ENCODE measurements at places on chromosomes 5 and 9.

DNA sequence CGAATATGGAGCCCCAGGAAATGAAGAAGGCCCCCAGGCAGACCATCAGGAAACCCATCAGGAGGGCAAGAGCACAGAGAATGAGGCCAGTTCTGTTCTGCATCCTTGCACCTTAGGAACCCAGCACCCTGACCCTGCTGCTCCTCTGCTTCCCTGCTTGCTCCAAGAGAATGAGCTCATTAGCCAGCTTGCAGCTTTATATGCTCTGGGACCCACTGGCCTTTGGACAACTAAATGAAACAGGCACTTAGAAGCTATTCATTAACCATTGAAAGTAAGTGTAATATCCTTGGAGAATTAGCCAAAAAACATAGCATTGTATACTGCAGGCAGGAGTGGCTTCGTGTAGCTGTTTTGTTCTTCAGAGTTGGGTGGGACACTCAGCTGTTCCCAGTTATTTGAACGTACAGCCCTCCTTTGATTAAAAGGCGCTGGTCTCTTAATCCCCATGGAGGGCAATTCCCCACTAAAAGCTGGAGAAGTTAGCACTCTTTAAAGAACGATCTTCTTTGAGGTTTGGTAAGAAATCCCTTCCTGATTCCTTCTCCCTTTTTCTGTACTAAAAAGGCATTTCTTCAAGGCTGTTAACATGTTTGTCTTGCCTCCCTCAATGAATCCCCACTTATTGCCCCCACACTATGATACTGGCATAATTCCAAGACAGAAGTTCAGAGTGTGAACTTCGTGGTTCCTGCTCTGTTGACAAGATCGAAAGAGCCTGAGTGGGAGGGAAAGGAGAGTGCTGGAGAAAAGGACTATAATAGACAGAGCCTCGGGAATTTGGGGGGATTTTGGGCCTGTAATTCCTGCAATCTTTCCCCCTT, at the start of gene TMEM252:
Gene TMEM252 (minus strand): TSS at position 172 of the 824 bp plus-strand sequence. CDS start 69 bp downstream, at position 103.
- DNase-seq: no peak

DNA sequence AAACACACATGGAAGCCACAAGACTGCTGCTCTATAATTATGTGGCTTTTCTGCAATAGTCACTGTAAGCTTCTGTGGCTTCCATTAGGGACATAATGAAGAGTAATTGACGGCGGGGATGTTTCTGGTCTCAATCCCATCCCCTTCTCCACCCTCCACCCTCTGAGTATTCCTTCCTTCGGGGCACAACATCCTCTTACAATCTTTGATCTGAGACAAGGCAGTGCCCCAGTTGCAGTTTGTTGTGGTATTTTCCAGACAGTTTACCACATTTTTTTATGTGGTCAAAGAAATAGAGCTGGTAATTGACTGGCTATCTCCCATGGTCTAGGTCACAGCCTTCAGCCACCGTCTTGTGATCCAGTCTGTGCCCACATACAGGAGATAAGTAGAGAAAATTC, 277.7 kb downstream of the NR2F1-AS1 start:
- no peak for DNase-seq

DNA sequence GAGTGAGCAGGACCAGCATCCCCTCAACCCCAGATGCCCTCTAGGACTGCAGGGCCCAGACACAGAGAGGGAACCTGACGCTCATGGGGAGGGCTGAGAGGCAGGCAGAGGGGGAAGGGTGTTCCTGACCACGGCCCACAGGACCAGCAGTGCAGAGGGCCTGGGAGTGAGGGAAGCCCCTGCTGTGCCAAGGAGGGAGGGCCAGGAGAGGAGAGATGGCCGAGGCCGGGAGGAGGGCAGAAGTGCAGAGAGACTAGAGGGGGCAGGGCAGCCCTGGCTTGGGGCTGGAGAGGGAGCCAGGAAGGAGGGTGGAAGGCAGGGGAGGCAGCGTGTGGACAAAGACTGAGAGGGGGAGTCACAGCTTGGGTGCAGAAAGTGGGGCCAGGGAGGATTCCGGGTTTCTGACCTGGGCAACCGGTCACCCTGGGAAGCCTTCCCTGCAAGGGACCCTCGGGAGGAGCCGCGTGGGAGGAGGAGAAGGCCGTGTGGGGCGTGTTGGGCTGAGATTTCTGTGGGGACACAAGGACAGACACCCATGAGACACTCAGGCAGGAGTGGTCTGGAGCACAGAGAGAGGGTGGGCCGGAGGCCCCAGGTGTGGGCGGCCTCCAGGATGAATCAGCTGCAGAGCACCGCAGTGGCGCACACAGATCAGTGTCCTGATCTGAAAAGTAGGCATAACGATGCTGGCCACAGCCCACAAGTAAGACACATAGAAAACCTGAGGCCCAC, 117.5 kb downstream of the ADAMTS2 start:
- DNase-seq: no peak

- no peak for DNase-seq
These were observed 7.6 kb upstream of the PRRC2B start for GRCh38 chr9:131386281-131386680.

- DNase-seq: no peak
These were observed 16.6 kb upstream of the STOM start for GRCh38 chr9:121386442-121387175.

- DNase-seq: no peak
These were observed 27.1 kb downstream of the GSN start for GRCh38 chr9:121294866-121295661.

DNA sequence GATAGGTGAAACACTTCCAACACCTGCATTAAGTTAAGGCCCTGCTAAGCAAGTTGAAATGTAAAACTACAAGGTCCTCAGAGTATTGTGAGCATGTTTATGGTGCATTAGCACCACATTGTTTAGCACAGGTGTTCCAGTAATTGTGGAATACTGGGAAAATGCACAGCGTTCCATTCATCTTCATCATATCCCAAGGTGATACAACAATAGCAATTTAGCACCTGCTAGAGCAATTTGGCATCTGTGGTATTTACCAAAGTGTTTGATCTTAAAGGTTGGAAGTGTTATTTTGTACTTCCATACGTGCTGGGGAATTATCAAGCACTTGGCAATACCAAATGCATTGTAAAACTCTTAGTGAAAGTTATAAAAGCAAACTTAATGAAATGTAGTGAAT, 266.8 kb downstream of the CYLC2 start:
- no peak for DNase-seq

- DNase-seq: no peak
These were observed 60.0 kb upstream of the IRX1 start for GRCh38 chr5:3535414-3536211.

DNA sequence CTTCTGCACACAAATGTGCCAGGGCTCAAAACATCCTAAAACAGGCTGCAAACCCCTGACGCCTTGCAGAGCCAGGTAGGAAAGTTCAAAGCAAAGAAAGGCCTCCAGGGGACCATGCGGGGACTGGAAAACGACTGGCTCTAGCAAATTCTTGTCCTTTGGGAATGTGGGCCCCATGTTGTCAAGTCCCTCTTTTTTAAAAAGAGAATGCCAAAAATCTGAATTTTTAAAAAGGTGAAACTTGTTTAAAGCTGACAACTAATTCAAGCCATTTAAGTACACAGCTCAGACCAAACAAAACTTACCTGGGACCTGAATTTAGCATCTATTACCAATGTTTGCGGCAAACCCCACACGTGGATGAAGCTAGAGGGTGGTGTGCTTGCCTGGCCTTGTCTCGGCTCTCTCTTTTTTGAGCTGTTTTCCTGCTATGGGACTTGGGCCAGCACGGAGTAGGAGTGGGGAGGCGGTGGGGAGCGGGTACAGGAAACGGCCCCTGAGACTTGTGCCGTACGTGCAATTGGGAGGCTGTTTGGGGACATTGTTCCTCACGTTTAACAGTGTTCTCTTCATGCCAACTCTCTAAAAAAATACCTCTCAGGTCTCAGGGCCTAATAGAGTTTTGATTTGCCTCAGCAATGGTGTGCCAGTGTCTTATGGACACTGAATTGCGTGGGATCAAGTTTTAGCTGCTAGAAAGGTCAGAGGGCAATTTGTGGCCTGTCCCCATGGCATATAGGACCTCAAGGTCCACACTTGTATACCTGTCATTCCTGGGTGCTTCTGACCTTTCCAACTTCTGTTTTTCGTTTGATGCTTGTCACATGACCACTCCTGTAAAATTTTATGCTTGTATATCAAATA, 15.1 kb upstream of the PHF19 start:
- no peak for DNase-seq
